ENCODE measurements at places on chromosomes 2 and 18.
A peak's percentile ranks its signal among the peaks of the same experiment; 100 is the strongest.

GRCh38 chr2:210524533-210524932 lies 31.9 kb upstream of the CPS1 start:
- no peak for DNase-seq

GRCh38 chr2:40123326-40123725 lies 328.6 kb downstream of the SLC8A1 start:
- no peak for DNase-seq

- DNase-seq, result no peak
Measured at GRCh38 chr18:12342661-12343060, 34.4 kb downstream of the AFG3L2 start.

GRCh38 chr2:135257383-135258090 lies 205.4 kb downstream of the RAB3GAP1 start:
- peak; percentile 34 for DNase-seq

GRCh38 chr18:21660078-21660477 lies 44.5 kb downstream of the ABHD3 start:
- no peak for DNase-seq

GRCh38 chr18:78797499-78797898 lies 182.1 kb upstream of the SALL3 start:
- no peak for DNase-seq

GRCh38 chr2:8472545-8473323 lies 209.1 kb upstream of the ID2 start:
- no peak for DNase-seq

DNA sequence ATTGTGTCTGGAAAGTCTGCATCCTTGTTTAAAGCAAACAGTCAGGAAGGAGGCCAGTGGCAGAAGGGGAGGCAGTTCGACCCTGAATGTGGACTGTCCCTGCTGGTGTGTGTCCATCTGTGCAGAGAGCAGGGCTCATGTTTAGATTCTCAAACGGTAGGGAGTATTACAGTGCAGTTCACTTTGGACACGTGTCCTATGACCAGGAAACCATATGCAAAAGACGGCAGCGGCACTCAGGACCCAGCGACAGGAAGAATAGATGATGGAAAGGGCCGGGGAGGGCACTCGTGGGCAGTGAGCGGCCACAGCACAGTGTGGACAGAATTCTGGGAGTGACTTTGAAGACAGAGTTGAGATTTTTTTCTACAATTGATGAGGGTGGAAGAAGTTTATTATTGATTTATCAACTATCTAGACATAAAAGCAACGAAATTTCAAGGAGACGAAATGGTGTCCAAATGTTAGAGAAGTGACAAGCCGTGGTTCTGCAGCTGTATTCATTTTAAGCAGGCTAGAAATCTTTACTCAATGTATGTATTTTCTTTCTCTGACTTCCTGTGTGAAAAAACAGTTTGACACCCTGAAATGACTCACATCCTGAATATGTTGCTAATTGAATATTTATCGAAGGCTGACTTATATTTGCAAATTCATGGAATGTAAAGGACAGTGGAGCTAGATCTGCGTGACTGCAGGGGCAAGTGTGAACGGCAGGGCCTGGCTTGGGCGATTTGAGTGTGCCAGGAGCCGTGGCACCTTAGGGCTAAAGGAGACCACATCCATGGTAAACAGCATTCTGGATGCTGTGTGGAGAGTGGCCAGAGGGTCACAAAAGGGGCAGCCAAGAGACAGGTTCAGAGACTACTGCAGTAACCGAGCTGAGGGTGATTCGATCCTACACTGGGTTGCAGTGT lies 214.2 kb downstream of the PTGR3 start:
- DNase-seq, result no peak

GRCh38 chr2:149160701-149161217 lies 122.3 kb downstream of the LYPD6B start:
- DNase-seq, result no peak

GRCh38 chr2:211347328-211347727 lies 790.9 kb downstream of the CPS1 start:
- DNase-seq, result no peak

GRCh38 chr18:11156978-11157377 lies 7.6 kb upstream of the PIEZO2 start:
- no peak for DNase-seq

- DNase-seq, result no peak
Measured at GRCh38 chr2:151614606-151615306, 119.5 kb downstream of the NEB start.

GRCh38 chr18:741931-742512 lies 29.6 kb upstream of the ENOSF1 start:
- DNase-seq, result peak; percentile 15

DNA sequence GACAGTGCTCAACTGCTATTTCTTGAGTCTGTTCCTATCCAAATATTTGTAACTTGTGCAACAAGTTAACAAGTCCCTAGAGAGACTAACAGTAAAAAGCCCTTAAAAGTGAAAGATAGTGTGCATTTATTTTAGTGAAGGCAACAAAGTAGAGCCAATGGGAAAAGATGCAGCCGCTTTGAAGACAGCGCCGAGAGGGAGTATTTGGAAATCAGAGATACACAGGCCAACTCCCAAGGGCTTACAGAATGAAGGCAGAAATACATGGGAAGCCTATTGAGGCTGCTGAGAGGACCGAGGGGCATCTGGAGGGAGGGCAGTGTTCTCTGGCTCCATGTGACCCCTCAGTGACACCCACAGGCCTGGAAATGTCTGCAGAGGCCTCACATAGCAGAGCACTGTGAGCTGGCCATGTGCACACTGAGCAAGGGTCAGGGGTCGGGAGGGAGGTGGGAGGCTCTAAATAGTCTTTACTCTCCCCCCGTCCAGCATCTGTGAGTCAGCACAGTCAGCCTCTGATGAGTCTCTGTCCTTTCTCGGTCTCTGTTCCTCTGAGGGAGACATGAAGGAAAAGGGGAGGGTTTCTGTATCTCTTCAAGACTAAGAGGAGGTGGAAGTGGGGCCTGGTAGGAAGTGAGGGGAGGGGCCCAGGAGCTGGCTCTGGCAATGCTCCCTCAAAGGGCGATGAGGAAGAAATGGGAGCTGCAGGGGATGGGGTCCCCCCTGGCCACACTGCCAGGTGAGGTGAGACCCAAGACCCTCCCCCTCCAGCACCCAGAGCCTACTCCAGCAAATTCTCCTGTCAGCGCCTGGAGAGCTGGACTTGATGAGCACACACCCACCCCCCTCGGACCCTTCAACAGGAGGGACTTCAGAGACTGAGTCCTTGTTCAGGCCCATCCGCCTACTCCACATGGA lies 133.6 kb downstream of the SP3 start:
- DNase-seq, result no peak

GRCh38 chr18:11969904-11970835 lies 11.1 kb upstream of the IMPA2 start:
- DNase-seq, result no peak

DNA sequence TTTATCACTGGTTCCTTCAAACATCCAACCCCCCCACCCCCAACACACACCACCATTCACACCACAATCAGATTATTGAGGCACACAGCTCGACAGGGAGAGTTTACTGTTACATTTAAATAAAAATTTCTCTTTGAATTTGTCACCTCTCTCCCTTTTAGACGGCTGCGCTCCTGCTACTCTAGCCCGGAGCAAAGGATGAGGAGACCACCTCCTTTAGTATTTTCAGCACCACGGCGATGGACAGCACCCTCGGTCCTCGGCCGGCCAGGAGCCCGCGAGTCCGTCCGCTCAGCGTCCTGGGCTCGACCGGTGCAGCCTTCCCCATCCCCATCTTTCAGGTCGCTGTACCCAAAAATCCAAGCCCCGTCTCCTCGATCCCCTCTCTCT lies 892 bp downstream of the CELF4 start:
- DNase-seq, result no peak

Data from AG04450 (cell line).